ENCODE measurements at places on chromosomes 6 and 20. TPM values are rescaled to one million over a fixed set of nuclear protein-coding genes. Genes with fewer than 3 reads are reported as not detected.

DNA sequence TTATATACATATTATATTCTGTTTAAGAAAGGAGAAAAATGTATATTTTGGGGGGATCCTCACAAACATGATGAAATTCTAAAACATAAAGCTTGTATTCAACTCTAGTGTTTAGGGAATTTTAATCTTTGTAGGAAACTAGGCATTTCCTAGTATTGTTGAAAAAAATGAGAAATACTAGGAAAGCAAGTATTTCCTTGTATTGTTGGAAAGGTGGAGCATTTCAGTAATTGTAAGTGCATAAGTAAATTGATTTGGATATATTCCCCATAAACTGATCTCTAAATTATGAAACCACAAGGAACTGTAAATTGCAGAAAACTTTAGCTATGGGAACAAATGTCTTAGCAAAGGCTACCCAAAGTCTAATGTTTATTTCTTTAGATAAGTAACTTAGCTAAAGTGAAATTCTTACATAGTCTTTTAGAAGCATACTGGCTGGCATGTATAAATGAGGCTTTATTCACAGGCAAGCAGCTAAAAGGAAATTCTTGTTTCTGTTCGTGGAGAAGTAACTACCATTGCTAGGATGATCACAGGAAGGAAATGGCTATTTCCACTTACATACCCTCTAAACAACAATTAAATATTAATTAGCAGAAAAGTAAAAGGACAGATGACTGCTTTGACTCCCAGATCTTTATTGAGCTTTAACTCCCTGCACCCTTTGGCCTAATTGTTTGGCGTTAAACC lies 19.9 kb upstream of the NRN1 start:
- H3K27me3 ChIP-seq, result peaks cover 25% of the 10 kb centered on the region
- no peak overlapping the region for H3K27ac ChIP-seq
- H3K4me3 ChIP-seq, result no peak overlapping the region
- no peaks in the 10 kb centered on the region for H3K4me1 ChIP-seq
- DNase-seq, result no peak

DNA sequence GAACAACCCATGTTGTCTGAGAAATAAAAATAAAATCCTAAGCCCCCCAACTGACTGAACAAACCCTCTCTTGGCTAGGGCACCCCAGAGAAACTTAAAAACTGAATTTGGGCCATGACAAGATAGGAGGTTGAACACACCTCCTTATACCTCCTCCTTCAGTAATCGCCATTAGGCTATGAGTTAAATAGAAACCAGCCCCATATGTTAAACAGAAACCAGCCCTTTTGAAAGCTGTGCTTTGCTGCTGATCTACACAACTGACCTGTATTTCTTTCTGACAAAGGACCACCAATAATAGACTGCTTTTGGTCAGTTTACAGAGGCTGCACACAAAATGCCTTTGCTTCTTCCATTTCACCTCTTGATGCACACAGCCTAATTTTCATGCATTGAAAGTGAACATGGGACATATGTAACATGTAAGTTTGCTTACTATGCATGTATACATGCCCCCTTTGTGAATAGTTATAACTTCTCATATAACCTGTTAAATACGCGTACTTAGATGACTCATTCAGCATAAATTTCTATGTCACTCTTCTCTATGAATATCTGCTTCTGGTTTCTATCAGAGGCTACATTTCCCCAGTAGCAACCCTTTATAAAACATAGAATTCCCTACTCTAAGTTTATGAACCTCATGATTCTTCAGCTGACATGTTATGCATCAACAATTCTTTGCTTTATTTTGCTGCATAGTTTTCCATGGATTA lies 462.9 kb downstream of the COL12A1 start:
- no peaks in the 10 kb centered on the region for H3K27me3 ChIP-seq
- H3K4me1 ChIP-seq, result no peaks in the 10 kb centered on the region
- DNase-seq, result no peak
- no peak overlapping the region for H3K4me3 ChIP-seq
- no peaks in the 10 kb centered on the region for H3K36me3 ChIP-seq
- no peak overlapping the region for H3K27ac ChIP-seq

DNA sequence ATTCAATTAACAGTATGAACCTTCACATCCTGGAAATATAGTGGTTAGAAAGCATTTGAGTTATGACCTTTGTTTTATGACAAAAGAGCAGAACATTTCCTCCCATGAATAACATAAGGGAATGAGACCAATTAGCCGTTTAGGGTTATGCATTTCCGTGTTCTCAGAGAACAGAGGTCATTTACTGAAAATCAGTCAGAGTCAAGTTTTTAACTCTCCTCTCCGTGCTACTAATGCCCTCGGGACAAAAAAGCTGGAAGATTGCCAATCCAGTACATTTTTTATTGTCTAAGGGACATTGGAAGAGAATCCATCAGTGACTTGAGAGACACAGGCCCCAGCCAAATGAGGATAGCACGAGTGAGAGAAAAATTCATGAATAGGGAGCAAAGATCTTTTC lies 632.7 kb downstream of the RFPL4B start:
- no peak for DNase-seq
- no peak overlapping the region for H3K27ac ChIP-seq
- no peaks in the 10 kb centered on the region for H3K4me1 ChIP-seq
- no peaks in the 10 kb centered on the region for H3K36me3 ChIP-seq
- H3K4me3 ChIP-seq, result no peak overlapping the region

- H3K4me1 ChIP-seq, result peaks cover 73% of the 10 kb centered on the region
- DNase-seq, result peak; percentile 56
- H3K27me3 ChIP-seq, result no peaks in the 10 kb centered on the region
- peaks cover 7% of the 10 kb centered on the region for H3K36me3 ChIP-seq
These were observed 98.4 kb upstream of the DUSP22 start for GRCh38 chr6:193773-194310.

DNA sequence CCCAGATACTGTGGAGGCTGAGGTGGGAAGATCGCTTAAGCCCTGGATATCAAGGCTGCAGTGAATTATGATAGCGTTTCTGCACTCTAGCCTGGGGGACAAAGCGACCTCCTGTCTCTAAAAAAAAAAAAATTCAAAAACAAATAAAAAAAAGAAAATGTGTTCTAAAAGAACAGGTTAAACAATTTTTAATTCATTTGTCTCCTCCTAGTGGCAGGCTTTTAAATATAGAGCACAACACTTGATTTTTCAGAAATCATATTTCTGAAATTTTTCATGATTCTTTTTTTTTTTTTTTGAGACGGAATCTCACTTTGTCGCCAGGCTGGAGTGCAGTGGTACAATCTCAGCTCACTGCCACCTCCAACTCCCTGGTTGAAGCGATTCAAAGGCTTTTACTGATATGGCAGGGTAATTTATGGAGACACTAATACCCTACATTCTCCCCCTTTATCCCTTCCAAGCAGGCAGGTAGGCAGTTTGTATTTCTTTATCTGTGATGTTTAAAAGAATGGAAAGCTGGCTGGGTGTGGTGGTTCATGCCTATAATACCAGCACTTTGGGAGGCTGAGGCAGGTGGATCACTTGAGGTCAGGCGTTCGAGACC lies 8.7 kb upstream of the GTF3C6 start:
- no peak for DNase-seq
- H3K27ac ChIP-seq, result no peak overlapping the region
- peaks cover 1% of the 10 kb centered on the region for H3K27me3 ChIP-seq

DNA sequence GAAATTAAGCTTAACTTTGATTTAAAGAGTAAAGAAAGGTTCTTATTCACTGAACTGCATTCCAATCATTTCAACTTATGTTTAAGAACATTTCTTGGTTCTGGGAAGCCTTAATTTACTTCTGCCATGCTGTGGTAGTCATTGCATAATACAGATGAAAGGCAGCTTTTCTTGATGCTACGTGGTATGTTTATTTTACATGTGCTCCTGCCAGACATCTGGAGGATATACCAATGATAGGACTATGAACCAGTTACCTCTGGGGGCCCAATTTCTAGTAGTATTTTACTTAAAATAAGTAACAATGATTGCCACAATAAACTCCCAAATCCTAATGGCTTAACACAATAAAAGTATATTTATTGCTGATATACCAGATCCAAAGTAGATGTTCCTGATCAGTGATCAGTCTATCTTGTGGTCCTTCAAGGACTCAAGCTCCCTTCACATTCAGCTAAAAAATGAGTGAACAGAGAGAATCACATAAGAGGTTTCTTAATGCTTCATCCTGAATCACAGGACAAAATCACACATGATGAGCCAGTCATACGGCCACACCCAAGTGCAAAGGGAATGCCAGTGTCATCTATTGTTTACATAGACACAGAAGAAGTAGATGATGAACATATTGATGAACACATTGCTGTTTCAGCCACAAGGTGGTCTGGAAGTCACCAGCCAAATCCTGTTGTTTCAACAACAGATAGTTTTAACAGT lies 56.5 kb upstream of the CCN2 start:
- H3K27ac ChIP-seq, result no peak overlapping the region
- no peak for DNase-seq
- no peaks in the 10 kb centered on the region for H3K27me3 ChIP-seq
- no peaks in the 10 kb centered on the region for H3K4me1 ChIP-seq
- H3K36me3 ChIP-seq, result no peaks in the 10 kb centered on the region

DNA sequence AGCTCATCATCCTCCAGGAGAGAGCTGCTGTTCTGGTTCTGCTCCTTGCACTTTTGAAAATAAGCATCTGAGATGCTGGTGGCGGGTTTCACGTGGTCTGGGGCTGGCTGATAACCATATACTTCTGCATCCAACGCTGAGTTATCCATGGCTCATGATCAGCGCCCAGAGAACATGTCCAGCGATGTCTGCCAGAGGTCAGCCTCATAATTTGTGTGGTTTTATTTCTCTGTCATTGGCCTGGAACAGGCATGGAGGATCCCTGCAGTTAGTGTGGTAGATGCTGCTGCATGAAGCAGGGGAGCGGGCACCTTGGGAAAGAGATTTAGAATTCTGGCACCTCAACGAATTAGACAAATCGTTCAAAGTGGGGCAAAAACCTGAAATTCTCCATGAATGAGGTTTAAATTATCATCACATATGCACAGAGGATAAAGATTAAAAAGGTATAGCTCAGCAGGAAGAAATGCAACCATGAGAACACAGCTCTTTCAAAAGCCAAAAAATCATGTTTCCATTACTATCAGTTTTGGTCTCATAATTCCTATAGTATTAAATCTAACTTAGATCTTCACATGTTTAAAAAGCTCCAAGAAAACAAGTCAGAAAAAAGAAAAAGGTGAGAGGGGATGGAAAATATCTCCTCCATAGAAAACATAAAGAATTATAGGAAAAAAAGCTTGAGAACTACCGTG lies 157.2 kb downstream of the SOD2 start:
- H3K36me3 ChIP-seq, result no peaks in the 10 kb centered on the region
- DNase-seq, result no peak
- no peaks in the 10 kb centered on the region for H3K4me1 ChIP-seq
- no peak overlapping the region for H3K4me3 ChIP-seq

DNA sequence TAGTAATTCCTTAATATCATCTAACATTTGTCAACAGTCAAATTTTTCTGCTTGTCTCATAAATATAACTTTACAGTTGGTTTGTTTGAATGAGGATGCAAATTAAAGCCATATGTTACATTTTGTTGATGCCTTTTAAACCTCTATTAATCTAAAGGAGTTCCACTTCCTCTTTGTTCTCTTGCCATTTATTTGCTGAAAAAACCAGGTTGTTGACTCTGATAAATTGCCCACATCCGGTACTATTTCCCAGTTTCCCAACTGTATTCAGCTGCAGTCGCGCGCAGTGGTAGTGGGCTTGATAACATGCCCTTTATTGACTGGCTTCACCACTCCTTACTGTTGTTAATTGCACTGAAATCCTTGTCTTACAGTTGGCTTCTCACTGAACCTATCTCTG lies 32.8 kb upstream of the SIRPB2 start:
- H3K27ac ChIP-seq, result no peak overlapping the region
- no peak overlapping the region for H3K4me3 ChIP-seq
- DNase-seq, result no peak
- H3K27me3 ChIP-seq, result peaks cover 2% of the 10 kb centered on the region
- no peaks in the 10 kb centered on the region for H3K36me3 ChIP-seq

- DNase-seq, result no peak
- no peak overlapping the region for H3K4me3 ChIP-seq
- H3K27me3 ChIP-seq, result no peaks in the 10 kb centered on the region
- peaks cover 16% of the 10 kb centered on the region for H3K36me3 ChIP-seq
- H3K27ac ChIP-seq, result no peak overlapping the region
These were observed 61.5 kb downstream of the MAP3K7 start for GRCh38 chr6:90525421-90525820.

GRCh38 chr6:36914227-36914794 lies 28.6 kb downstream of the C6orf89 start:
- no peaks in the 10 kb centered on the region for H3K27me3 ChIP-seq
- H3K36me3 ChIP-seq, result peaks cover 28% of the 10 kb centered on the region
- peak overlapping the region; percentile 13 for H3K4me3 ChIP-seq
- peak; percentile 57 for DNase-seq
- H3K4me1 ChIP-seq, result peaks cover 44% of the 10 kb centered on the region
- H3K27ac ChIP-seq, result peak overlapping the region; percentile 85

DNA sequence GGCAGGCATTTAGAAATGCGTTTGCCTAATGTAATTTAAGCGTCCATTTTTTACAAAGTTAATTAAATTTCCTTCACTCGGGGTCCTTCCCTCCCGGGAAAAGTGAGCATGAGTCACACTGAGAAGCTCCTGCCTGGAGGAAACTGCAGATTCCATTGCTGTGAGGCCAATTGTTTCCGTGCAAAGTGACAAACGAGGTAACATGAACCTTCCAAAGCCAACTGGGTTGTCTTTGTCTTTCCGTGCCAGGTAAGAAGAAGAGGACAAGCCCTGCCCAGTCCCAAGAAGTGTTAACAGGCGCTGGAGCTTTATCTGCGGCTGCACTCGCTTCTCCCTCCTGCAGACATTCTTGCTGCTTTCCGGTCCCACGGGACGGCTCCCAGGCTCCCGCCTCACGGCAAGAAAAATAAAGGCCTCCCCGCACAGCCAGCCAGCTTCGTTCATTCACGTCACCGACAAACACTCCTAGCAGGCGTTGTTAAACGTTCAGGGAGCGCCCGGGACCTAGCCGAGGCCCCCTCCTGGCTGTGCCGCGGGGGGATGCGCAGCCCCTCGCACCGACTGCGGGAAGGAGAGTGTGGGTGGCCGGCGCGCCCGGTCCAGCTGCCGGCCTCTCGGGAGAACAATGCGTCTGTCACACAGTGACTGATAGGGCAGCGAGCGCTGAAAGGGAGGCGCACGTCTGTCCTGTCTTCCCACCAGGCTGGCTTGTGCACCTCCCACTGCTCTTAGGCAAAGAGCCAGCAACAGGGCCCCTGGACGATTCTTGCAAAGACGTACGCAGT lies 61.5 kb upstream of the HDDC2 start:
- no peak overlapping the region for H3K27ac ChIP-seq
- no peak for DNase-seq
- H3K4me1 ChIP-seq, result peaks cover 7% of the 10 kb centered on the region
- H3K4me3 ChIP-seq, result no peak overlapping the region
- H3K36me3 ChIP-seq, result no peaks in the 10 kb centered on the region

The SGK2 gene
- total RNA-seq, result 0.27 TPM

The OLIG3 gene
- not detected for total RNA-seq

The NHLRC1 gene
- total RNA-seq, result 0.16 TPM

The CALHM4 gene
- not detected for total RNA-seq

The TCF15 gene
- total RNA-seq, result not detected

Measured in activated CD4-positive, alpha-beta T cell treated with anti-CD3 and anti-CD28 coated beads for 36 hours (primary cell).